Type B pancreatic cell (in vitro differentiated cells): ENCODE measurements at places on chromosomes 3 and 15.

DNA sequence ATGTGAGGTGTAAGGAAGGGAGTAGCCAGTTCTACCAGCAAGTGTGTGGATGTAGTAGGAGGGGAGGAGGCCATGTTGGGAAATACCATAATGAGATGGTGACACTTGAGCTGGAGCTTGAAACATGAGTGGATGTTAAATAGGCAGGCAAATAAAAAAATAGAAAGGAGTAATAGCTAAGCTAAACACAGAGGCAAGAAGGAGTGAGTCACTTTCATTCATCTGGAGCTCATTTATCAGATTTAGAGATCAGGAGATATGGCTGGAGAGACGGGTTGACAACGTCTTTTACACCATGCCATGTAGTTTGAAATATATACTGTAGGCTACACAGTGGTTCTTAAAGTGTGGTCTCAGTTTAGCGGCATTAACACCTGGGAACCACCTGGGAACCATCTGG, 390.5 kb downstream of the DIPK2A start:
- DNase-seq = no peak

DNA sequence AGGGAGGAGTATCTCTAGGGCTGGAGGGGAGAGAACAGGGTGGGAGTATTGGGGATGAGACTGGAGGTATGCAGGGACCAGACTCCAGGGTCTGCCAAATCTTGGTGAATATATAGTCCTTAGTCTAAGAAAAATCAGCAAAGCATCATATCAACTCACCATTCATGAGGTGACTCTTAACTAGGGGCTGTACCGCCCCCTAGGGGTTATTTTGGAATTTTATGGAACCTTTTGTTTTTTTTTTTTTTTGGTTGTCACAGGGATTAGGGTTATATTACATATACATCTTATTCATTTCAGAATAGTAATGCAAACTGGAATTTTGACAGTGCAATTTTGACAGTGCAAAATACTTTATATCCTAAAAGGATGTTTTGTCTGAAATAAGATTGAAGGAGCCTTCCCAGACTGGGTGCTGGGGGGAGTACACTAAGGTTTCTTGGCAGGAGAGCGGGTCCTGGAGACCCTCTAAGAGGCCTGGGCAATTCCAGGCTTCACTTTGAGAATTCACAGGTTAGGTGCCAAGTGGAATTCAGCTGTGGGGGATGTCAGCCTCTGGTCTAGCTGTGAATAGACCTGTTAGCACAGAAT, 7.5 kb downstream of the CMTM7 start:
- no peak for DNase-seq

- peak; percentile 53 for DNase-seq
Observed at GRCh38 chr3:14150078-14150477, 25.2 kb downstream of the TMEM43 start.

DNA sequence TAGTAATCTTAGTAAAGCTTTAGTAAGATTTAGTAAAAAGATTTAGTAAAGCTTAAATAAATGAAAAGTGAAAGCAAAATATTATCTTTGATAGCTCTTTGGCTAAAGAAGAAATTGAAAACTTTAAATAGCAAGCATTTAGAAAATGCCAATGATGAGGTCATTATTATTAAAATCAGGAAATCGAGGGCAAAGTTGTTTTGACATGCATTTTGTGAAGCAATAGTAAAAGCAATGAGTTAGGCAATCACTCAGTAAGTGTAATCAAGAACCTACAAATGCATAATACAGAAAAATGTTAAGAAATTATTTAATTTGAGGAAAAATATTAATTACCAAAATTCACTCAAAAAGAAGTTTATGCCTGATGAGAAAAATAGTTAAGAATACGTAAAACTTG, 280.3 kb upstream of the MME start:
- no peak for DNase-seq

DNA sequence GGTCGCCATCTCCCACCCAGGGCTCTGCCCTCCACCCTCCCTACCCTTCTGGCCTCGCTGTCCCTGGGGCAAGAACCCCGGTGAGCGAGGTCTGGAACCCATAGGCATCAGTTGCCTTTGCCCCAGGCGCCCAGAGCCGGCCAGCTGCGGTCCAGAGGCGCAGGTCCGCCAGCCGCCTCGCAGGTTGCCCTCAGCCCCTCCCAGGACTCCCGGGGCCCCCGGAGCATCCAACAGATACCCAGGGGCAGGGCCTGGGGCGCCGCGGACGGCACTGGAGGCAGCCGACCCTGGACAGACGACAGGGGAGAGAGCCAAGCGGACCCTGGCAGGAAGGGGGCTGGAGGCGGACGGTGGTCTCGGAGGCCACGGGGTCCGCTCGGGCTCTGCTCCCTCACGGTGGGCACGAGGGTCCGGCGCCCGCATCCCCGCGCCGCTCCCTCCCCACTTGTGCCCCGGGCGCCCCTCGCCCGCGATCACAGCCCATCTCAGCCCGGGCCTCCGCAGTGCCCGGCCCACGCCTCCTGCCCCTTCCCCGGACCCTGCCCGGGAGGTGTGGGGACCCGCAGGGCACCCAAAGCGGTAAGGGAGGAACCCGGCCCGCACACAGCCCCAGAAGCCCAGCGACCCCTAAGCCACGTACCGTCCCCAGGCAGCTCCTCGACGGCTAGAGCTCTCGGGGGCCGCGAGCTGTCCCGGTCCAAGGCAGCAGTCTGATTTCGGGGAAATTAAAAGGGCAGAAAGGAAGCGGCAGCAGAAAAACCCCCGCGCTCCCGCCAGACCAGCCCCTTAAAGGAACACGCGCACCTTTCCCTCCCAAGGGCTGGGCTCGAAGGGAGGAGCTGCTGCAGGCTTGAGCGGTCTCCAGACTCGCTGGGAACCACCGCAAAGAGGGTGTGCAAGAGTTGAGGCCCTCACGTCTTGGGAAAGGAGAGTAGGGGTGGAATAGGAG, at the start of gene HAPLN3:
TSS of gene HAPLN3 (minus strand) at position 726 of the 949 bp plus-strand sequence. CDS start 8,246 bp downstream, outside the sequence.
- no peak for DNase-seq

DNA sequence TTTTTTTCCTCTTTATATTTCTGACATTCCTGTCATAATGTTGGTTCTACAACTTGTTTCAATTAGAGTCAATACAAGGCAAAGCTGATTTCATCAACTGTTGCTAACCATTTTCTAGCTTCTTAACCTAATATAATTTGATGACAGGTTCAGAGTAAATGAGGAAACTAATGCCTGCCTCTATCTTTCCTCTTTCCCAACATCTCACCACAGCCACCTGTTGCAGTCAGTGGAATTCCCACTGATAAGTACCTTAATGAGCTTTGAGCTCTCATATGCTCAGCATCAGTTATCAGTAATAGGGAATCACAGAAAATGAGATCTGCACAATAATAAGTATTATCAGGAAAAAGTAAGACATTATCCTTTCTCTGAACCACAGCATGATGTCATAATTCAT, 241.9 kb downstream of the MEIS2 start:
- DNase-seq = no peak

DNA sequence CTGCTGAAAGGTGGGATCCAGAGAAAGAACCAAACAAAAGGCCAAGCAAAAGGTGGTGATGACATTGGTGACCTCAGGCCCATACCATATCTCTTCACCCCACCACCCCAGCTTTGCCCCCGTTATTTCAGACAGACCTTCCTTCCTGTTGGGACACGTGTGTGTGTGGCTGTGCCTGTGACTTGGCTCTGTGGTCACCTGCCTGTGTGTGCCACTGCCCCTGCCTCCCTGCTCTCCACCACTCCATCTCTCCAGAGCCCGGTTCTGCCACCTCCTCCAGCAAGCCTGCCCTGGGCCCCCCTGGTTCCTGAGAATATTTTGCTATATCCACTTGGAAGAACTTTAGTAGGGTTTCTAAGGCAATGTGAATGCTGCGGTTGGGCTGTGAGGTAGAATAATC, 28.6 kb upstream of the TLE3 start:
- DNase-seq = no peak

- DNase-seq = no peak
Observed at GRCh38 chr3:71983694-71984093, 198.7 kb upstream of the PROK2 start.

- DNase-seq = no peak
Observed at GRCh38 chr3:115877615-115877899, 254.2 kb downstream of the GAP43 start.

DNA sequence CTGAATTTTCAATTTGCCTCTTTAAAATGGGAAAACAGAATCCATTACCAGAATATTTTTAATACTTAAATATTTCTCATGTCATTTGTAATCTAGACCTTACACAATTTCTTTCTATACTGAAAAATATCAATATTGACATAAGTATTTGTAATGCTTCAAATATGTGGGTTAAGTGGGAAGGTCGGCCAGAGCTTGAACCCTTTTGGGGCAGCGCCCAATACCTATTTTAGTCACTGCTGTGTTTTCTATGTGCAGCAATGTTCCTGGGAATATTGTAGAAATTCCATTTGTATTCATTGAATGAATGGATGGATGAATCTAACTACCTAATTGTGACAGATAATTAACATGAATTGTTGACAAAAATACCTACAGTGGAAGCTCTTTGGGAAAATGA, 459.7 kb upstream of the ZNF717 start:
- DNase-seq = no peak

DNA sequence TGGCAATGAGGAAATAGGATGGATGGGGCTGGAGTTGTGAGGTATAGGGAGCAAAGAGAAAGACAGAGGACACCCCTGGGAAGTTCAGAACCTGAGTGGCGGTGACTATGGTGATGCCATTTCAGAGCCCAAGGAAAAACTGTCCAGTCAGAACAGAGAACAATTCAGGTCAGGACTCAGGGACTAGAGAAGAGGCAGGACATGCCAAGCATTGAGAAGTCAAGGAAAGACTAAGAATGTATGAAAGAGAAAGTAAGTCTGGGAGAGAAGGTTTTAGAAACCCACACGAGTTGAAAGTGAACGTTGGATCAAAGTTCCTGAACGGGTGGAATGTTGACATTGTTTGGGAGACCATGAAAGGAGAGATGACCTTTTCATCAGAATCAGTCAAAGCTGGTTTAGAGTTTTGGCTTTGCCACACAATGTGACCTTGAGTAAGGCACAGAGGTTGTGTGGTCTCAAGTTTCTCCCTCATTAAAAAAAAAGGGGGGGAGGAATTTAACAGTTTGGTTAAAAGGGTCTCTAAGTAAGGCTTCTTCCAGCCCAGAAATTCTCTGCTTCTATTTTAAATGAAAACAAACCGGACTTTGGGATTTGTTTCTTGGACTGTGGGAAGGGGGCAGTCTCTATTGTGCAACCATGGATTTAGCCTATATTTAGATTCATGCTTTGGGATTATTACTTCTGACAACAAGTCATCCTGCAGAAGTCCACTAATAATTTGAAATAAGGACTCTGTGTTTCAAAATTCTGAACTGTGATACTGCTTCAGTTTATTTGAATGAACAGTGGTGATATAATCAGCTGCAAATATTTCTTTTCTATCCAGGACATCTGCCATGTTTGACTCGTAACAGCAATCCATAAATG, 315.9 kb upstream of the TBL1XR1 start:
- DNase-seq = no peak

- DNase-seq = no peak
Observed at GRCh38 chr3:139937674-139938279, 2.8 kb downstream of the CLSTN2 start.

- no peak for DNase-seq
Observed at GRCh38 chr15:44710236-44711095, 657 bp downstream of the PATL2 start.

DNA sequence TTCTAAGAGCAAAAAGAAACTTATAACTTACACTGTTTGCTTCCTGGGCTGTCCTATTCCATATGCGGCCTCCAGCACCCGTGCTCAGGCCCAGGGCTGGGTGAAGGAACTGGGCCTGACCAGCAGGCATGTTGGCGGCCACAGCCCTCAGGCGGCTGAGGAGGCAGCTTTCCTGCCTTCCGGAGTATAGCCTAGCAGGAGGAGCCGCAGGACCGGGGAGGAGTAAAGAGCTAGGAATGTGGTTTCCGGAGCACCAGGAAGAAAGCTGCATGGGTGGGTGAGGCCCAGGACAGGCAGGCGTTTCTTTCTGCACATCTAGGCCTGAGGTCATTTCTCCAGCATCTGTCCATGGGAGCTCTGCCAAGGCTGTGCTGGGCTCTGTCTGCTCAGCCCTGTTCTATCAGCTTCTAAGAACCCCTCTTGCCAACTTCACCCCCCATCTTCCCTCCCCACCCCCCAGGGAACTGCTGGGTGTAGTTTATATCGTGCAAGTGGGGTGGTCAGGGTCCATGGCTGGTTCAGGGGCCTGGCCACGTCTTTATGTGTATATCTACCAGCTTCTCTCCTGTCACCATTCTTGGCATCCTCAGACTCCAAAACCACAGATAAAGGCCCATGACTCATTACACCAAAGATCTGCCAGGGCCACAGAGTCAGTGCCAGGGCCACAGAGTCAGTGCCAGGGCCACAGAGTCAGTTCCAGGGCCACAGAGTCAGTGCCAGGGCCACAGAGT, 7.8 kb upstream of the KIF7 start:
- DNase-seq = no peak

DNA sequence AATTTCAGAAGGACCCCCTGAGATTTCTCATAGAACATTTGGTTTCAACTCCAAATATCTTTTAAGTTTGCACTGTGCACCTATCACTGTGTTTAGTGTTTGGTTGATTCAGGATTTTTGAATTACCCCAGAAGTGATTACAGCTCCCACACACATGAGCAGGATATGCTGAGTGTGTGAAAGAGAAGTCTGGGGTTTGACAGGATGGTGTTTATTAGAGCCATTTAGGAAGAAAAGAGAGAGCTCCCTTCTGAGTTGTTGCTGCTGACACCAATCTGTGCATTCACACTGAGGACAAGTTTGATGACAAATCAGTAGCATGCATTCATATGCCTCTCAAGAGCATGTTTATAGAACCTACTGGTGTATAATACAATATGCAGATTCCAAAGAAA, 118.1 kb downstream of the RPL22L1 start:
- no peak for DNase-seq

- DNase-seq = peak; percentile 77
Observed at GRCh38 chr3:48504051-48504946, at the start of gene SHISA5. Gene SHISA5 (minus strand): TSS chr3:48504174. CDS start chr3:48504094, 80 bp downstream.

- DNase-seq = no peak
Observed at GRCh38 chr3:121659586-121659985, 1.1 kb downstream of the HCLS1 start.

DNA sequence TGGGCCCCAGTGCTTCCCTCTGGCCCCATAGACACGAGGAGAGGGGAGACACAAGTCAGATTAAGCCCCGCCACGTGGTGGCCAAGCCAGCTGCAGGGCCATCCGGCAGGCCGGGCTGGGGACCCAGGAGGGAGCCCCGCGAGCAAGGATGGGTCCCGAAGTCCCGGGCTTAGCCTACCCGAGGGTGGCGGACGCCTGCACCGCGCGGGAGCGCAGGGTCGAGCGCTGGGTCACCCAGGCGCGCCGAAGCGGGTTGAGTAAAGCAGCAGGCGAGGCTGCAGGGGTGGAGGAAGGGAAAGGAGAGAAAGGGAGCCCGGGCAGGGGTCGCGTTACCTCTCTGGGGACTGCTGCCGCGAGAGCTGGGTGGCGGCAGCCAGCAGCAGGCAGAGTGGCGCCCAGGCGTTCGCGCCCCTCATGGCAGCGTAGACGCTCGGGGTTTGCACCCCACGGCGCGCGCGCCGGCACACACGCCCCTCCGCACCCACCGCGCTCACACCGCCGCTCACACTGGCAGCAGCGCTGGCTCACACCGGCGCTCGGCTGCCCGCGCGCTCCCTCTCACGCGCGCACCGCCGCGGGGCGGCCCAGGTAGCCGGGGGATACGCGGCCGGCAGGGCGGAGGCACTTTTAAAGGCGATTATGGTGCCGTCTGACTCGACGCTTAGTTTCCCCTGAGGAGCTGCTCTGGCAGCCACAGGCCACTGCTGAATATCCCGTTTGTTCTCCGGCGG, at the start of gene PCOLCE2:
TSS of gene PCOLCE2 (minus strand) at position 603 of the 731 bp plus-strand sequence. CDS start at position 416, 187 bp downstream.
- DNase-seq = peak; percentile 75
